ENCODE measurements at places on chromosomes 11 and 22.

- no peak for DNase-seq
These were observed 51.7 kb upstream of the CCDC89 start for GRCh38 chr11:85737738-85738137.

DNA sequence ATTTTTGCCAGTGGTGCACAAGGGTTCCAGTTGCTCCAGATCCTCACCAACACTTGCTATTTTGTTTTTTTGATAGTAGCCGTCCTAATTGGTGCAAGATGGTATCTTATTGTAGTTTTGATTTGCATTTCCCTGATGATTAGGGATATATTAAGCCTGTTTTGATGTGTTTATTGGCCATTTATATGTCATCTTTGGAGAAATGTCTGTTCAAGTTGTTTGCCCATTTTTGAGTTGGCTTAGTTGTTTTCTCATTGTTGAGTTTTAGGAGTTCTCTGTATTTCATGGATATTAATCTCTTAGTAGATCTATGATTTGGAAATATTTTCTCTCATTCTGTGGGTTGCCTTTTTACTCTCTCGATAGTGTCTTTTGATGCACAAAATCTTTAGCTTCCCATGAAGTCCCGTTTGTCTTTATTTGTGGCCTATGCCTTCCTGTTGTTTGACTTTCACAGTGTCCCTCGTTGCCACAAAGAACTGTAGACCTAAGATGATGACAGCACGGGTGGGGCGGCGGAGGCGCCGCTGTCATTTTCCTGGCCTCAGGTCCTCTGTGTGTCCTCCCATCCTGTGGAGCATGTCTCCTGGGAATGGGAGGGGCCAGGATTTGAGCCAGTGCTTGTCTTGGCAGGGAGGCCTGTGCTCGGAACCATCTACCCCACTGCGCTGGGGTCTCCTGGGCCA lies 33.5 kb downstream of the LRP5 start:
- DNase-seq = no peak

GRCh38 chr11:1691026-1691877 lies 5.7 kb upstream of the KRTAP5-6 start:
- DNase-seq = no peak

DNA sequence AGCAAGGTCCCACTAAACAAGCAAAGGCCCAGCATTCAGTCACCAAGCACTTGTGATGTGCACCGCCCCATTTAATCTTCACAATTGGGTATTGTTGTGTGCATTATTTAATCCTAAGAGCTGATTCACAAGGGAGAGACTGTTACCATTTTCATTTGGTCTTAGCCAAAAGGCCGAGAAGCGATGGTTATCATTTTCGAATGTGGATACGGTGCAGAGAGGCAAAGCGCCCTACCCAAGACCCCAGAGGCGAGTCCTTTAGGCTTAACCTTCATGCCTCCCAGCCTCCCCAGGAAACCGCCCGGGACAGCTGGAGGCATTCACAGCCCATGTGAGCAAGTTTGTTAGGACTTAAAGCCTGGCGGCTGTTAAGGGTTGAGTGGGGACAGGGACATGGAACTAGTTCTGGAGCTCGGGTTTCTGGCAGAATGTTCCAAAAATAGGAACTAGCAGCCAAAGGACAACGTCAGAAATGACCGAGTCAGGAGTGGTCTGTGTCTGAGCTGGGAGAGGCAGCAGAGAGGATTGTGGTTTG lies 13.0 kb upstream of the UPK3A start:
- DNase-seq = no peak

DNA sequence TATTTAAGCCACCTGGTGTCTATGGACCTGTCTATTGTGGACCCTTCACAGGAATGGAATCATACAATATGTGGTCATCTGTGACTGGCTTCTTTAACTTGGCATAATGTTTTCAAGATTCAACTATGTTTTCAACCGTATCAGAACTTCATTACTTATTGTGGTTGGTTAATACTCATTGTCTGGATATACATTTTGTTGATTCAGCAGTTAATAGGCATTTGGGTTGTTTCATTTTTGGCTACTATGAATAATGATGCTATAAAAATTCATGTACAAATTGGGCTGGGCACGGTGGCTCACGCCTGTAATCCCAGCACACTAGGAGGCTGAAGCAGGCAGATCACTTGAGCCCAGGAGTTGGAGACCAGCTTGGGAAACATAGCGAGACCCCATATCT lies 2.5 kb upstream of the RAPSN start:
- DNase-seq = no peak

DNA sequence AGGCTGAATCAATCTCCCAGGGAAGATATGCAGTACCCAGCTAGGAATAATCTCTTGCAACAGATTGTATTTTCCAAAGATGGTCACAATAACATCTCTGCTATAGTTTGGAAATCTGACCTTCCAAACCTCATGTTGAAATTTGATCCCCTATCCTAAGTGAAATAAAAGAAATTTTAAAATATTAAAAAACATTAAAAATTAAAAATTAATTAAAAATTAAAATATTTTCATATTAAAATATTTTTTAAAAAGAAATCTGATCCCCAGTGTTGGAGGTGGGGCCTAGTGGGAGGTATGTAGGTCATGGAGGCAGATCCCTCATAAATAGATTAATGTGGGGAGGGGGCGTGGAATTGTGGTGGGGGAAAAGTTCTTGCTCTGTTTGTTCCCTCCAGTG lies 79.7 kb downstream of the FAM168A start:
- no peak for DNase-seq

- DNase-seq = no peak
These were observed 59.7 kb downstream of the CADM1 start for GRCh38 chr11:115444542-115444941.

DNA sequence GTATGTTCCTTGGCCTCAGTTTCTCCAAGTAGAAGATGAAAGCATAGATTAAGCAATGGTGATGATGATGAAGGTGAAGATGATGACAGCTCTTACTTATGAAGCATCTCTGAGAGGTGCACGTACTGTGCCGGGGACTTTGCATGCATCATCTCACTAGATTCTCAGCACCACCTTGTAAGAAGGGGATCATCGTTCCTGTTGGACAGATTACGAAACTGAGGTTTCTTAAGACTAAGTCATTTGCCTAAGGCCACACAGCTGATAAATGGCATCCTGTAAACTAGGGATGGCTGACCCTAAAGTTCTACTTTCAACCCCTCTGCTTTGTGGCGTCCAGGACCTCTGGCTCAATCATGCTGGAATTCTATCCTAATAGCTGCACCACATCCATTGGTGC lies 8.7 kb downstream of the MS4A15 start:
- DNase-seq = no peak

GRCh38 chr22:21938071-21938822 lies 14.4 kb downstream of the PPM1F start:
- peak; percentile 93 for DNase-seq

DNA sequence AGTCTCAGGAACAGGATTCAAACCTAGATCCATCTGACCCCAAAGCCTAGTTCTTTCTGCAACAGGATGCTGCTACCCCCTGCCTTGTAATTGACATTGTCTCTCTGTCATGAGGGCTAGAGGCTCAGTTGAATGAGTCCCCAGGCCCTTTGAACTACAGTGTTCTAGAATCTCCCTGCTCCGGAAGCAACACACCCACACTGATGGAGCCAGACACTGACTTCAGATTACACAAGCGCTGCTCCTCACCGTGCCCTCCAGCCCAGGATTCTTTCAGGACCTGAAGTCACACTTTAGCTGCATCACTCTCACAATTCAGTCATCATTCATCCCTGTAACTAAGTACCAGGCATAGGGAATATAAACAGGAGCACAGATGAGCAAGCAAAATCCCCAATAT lies 69.6 kb downstream of the RAB30 start:
- DNase-seq = no peak

DNA sequence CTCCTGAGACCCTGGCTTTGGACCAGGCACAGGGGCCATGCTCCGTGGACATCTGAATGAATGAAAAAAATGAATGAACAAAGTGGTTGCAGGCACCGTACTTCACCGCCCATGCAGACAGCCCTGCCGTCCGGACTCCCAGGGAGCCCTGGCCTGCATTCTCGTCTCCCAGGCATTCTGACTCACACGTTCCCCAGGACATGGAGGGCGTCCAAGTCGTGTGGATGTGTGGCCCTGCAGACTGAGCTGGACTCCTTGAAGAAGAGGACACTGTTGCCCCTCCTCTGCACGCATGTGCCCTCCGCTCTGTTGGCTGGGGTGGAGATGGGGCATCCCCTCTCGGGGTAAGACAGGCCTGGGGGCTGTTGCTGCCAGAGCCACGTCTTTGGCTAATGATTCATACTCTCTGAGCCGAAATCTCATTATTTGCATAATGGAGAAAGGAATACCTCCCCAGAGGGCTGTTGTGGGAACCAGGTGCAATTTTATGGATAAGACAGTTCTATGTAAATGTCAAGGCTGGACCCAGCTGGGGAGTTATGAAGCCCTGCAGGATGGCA lies 49.7 kb downstream of the RTL6 start:
- peak; percentile 40 for DNase-seq

- no peak for DNase-seq
These were observed 1.6 kb upstream of the PAX6 start for GRCh38 chr11:31812383-31813381.

Data from RKO (cell line).